NCI-H1105 treated with DMSO at 0.1 percent for 48 hours (cell line): ENCODE measurements at places on chromosomes 16 and 17.
A peak's percentile ranks its signal among the peaks of the same experiment; 100 is the strongest.

GRCh38 chr16:60404401-60404800 is 1631.8 kb downstream of the CDH8 start:
- DNase-seq: no peak

- DNase-seq: no peak
Measured at GRCh38 chr16:8572063-8572918, 18.0 kb downstream of the TMEM114 start.

DNA sequence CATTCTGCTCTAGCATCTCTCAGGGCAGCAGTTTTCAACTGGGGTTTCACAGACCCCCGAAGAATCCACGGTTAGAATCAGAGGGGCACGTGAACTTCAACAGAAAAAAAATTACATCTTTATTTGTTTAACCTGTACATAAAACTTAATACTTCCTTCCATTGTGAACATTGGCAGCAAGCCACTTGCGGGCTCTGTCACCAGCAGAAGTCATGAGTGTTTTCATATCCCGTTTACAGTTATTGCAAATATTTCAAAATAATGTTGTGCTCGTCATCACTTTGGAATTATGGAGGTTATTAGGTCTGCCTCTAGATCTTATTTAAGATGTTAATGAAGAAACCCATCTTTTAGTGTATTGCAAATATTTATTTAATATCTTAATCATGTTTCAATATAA is 109.8 kb downstream of the SDR42E1 start:
- DNase-seq: no peak

- DNase-seq: no peak
Measured at GRCh38 chr16:25135254-25135878, 23.8 kb downstream of the LCMT1 start.

GRCh38 chr17:38324141-38324697 is 19.5 kb downstream of the GPR179 start:
- DNase-seq: no peak

DNA sequence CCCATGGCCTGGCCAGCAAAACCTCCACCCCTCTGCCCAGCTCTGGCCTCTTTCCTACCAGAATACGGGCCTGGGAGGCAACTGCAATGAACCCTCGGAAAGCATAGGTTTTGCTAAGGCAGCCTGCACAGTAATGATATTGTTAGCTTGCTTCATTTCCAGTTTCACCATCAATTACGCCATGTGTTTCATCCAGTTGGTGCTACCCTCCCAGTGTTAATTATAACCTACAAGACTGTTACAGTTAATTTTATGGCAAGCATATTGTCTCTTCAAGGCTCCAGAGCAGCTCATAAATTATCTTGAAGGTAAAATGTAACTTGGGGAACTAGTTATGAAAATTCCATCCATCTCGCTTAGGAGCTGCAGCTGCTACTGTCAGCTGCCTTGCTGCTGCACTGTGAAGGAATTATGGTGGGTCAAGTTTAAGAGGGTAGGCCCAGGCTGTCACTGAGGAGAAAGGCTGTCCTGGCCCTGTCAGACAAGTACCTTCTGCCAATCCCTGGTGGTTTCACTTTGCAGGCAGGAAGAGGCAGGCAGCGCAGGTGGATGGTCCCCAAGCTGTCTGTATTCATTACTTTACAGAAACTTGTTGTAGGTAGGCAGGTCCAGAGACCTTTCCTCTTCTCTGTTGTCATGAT is 242.9 kb downstream of the FTO start:
- DNase-seq: peak; percentile 30

DNA sequence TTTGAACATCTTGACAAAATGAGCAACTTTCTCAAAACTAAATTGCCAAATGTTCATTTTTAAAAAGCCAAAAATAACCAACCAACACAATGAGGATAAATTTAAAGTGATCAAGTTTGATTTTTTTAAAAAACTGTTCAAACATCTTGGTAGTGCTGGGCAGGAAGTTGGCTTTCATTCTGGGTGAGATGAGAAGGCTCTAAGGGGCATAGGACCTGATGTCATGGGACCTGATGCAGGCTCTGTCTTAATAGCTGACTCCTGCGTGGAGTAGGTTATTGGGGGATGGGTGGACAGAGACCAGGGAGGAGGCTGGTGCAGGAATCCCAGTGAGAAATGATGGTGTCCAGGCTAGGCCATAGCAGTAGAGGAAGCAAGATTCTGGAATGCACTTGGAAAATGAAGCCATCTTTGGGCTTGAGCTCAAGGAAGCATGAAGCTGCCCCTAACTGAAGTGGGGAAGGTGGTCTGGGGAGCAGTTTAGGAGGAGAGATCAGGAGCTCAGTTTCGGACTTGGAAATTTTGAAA is 20.4 kb downstream of the NLRC5 start:
- DNase-seq: no peak

DNA sequence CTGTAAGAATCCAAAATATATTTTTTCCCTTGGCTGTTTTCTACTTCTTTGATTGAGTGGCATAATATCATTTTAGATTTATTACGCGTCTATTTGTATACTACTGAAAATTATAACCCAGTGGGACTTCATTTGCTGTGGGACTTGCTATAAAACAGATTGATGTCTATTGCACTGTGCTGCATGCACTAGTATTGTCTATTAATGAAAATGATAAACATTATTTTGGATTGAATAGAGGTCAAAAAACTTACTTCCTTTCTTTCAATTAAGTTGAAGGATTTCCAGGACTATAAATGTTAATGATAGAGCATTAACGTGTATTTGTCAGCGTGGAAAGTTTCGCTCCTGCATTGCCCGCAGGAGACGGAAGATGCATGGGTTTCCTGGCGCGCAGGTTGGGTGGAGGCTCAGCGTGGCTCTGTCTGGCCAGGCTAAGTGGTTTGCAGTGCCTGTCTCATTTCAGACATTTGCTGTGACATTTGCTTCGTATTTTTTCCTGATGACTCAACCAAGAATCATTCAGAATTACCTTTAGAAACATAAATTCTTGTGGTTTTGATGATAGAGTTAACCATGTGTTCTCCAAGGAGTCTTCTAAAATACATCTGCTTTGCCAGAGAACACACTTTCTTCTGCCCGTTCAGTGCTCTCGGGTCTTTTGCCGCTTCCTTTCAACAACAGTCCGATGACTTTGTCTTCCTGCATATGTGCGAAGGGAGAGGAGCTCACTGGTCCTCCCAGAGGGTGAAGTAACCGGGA is 216.7 kb downstream of the RPTOR start:
- DNase-seq: no peak

DNA sequence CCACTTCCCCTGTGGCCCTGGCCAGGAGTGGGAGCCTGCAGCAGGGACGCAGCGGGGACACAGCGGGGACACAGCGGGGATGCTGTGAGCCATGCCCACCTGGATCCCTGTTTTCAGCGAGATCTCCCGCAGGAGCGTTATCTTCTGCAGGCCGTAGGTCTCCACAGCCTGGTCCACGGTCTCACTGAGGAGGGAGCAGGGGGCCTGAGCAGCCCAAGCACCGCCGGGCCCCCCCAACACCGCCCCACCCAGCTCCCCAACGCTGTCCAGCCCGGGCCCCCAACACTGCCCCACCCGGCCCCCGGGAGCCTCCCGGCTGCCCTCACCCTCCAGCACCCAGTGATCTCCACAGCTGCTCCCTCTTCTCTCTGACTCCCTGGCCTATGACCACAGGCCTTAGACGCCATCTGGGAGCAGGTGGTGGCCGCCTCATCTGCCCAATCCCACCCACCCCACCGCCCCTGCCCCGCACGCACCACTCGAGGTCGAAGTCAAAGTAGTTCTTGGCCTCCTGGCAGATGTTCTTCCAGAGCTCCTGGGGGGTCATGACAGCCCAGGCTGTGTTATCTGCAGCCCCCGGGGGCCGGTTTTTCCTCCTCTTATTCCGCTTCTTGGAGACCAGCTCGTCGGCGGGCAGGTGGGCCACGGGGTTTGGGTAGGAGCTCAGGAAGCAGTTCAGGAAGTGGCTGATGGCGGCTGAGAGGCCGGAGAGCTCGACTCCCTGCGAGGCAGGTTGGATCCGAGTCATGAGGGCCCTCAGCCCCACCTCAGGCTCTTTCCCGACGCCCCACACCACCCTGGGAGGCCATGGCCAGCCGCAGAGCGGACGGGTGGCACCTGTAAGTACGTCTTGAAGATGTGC is 17.0 kb downstream of the CLUH start:
- DNase-seq: no peak

GRCh38 chr17:9364837-9365430 is 210.7 kb downstream of the STX8 start:
- no peak for DNase-seq

DNA sequence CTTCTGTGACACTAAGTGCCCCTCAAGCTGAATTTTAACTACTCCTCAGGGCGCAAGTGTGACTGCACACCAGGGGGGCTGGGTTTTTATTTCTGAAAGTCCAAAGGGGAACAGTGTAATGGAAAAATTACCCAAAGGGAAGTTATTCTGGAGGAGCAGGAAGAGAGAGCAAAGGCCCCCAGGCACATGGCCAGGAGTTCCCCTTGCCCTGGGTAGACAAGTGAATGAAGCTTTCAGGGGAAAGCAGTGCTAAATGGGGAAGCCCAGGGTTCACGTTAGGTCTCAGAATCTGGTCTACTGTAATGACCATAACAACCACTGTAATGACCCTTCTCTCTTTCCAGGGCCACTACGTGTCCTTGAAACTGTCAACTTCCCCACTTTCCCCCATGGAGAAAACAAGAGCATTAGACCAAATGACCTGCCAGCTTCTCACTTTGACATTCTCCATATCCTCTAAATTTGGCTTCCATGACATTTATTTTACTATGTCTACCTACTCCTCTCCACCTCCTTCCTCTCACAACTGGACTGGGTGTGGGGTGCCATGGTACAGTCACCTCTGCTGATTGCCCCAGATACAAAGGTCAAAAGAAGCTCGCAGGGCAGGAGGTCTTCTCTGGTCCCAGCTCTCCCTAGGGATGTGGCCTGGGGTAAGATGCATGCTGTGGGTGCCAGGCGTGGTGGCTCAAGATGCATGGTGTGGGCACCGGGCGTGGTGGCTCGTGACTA is 34.1 kb upstream of the MMP2 start:
- DNase-seq: no peak

DNA sequence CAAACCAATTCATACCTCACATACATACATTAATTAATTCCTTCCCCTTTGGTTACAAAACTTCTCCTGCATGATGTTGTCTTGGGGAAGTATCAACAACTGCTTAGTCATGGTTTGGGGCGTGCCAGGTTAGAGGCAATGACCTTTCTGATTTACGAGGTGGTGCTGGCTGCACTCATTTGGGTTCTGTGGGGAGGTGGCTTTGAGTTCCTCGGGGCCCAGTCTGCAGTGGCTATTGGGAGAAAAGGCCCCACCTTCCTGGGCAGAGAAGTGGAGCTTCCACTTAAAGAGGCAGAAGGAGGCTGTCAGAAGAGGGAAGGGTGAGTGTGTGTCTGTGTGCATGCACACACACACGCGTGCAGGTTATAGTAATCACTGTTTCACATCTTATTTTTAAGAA is 10.2 kb upstream of the ETV4 start:
- DNase-seq: no peak

DNA sequence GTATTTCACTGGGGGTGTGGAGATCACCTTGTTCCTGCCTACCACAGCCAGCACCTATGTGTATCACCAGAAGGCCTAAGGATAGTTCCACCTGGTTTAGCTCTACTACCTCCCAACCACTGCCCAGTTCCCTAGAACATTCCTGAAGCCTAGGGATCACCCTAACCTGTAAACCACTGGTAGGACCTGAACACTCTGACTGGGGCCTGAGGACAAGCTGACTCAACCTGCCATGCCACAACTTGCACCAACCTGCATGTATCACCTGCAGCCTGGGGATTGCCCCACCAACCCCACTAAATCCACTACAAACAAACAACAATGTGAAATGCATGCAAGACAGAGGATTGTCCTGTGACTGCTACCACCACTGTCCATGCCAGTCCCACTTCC is 128.1 kb downstream of the KIF2B start:
- DNase-seq: no peak

DNA sequence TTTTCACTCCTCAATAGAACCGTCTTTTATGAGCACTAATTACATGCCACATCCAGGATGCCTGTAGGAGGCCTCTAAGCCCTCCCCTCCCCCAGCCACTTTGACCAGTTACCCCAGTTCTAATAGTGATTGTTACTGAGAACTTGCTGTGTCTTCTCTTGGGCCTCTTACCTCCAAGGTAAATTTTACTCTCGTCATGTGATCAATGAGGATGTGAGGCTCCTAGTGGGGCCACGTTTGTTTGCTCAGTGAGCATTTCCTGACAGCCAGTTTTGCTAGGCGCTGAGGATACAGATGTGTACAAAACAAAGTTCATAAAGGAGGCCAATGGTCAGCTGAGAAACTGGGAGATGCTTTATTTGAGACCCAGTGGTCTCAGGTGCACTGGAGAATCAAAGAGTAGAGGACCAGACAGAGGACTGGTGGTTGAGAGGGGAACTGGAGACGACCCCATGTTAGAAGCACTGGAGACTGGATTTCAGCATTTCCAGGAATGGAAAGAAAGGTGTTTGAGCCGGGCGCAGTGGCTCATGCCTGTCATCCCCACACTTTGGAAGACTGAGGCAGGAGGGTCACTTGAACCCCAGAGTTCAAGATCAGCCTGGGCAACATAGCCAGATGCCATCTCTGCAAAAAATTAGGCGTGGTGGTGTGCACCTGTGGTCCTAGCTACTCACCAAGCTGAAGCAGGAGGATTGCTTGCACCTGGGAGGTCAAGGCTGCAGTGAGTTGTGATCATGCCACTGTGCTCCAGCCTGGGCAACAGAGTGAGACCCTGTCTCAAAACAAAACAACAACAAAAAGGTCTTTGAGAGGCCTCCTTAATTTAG is 2.6 kb downstream of the ATP2C2 start:
- no peak for DNase-seq

DNA sequence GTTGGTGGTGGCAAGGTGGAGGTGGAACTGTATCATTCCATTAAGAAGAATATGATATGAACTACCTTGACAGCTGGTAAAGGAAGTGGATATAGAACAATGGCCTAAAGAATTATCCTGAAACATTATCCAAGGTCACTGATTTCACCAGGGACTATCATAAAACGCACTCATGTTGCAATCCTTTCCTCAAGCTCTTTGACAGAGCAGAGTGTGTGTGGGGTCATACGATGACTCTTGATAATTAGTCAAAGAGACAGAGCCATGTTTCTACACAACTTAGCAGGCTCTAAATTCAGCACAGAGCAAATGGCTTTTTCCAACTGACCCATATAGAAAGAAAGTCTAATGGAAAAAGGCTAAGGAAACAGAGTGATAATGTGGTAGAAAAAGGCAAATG is 126.4 kb upstream of the ANKFN1 start:
- no peak for DNase-seq
